ENCODE measurements at places on chromosomes 4 and X. TPM values are rescaled to one million over a fixed set of nuclear protein-coding genes. Genes with fewer than 3 reads are reported as not detected.

The P2RY10 gene
- not detected for total RNA-seq

The CACNA1F gene
- not detected for total RNA-seq

The TCEAL5 gene
- not detected for total RNA-seq

GRCh38 chr4:162661913-162662312 is 498.1 kb upstream of the FSTL5 start:
- no peak for DNase-seq
- H3K4me1 ChIP-seq: no peaks in the 10 kb centered on the region
- no peaks in the 10 kb centered on the region for H3K36me3 ChIP-seq
- H3K27ac ChIP-seq: no peak overlapping the region

The TKTL2 gene
- not detected for total RNA-seq

The EDNRA gene
- total RNA-seq: not detected

- no peaks in the 10 kb centered on the region for H3K36me3 ChIP-seq
- no peak overlapping the region for H3K27ac ChIP-seq
- H3K27me3 ChIP-seq: 0 out of 2 replicates have a peak, but pooled peaks cover 5% of the 10 kb centered on the region
- no peak overlapping the region for H3K4me3 ChIP-seq
- no peaks in the 10 kb centered on the region for H3K4me1 ChIP-seq
These were observed 27.8 kb upstream of the SHISA3 start for GRCh38 chr4:42369489-42369888.

DNA sequence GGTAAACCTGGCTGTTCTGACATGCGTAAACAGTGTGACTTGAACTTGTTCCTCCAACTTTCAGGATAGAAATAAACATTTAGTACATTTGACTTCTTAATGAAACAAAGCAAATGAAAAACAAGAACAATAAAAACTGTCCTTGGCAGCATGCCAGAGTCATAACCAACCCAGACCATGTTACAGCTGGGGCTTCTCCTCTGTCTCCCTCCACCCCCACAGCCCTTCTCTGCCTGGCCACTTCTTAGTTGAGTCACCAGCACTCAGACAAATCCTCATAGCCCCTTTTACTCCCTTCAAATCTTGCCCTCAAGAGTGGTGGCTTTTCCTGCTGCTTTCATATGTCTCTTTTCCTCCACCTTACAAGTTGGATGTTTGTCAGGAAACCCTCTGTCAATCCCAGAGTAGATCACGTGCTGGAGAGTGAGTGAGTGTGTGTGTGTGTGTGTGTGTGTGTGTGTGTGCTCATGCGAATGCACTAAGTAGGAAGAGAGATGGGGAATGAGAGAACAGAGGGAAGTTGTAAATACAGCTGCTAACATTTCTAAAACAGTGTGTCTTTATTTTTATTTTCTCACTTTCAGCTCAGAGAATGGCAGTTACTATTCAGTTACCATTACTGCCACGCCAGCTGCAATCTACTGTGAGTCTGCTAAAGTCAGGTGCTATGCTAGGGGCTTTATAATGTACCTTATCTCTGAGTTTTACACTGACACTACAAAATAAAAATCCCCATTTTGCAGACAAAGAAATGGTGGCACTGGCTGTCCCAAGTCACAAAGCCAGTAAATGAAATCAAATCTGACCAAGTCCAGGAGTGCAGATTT is 15.0 kb downstream of the SCARB2 start:
- no peak for DNase-seq
- no peak overlapping the region for H3K4me3 ChIP-seq
- H3K36me3 ChIP-seq: peaks cover 2% of the 10 kb centered on the region
- H3K27ac ChIP-seq: peak overlapping the region; percentile 35
- no peaks in the 10 kb centered on the region for H3K27me3 ChIP-seq

The ARX gene
- not detected for total RNA-seq
